ENCODE measurements at places on chromosomes 16 and 17.

- DNase-seq = peak; percentile 76
Measured at GRCh38 chr17:78828470-78829185, 12.0 kb downstream of the USP36 start.

GRCh38 chr16:68909099-68909733, 65.9 kb downstream of the TANGO6 start:
- DNase-seq = no peak

- no peak for DNase-seq
Measured at GRCh38 chr16:87201790-87202189, 115.4 kb downstream of the C16orf95 start.

- no peak for DNase-seq
Measured at GRCh38 chr17:80885947-80886582, 105.6 kb upstream of the CHMP6 start.

DNA sequence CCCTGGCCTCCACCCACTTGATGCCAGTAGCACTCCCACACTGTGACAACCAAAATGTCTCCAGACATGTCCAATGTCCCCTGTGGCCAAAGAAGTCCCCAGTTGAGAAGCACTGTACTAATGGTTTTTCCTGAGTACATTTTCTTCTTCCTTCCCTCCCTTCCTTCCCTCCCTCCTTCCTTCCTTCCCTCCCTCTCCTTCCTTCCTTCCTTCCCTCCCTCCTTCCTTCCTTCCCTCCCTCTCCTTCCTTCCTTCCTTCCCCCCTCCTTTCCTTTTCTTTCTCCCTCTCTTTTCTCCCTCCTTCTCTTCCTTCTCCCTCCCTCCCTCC, 76.7 kb upstream of the CDC42EP4 start:
- no peak for DNase-seq

GRCh38 chr16:8853611-8854010, 15.2 kb downstream of the CARHSP1 start:
- DNase-seq = no peak

DNA sequence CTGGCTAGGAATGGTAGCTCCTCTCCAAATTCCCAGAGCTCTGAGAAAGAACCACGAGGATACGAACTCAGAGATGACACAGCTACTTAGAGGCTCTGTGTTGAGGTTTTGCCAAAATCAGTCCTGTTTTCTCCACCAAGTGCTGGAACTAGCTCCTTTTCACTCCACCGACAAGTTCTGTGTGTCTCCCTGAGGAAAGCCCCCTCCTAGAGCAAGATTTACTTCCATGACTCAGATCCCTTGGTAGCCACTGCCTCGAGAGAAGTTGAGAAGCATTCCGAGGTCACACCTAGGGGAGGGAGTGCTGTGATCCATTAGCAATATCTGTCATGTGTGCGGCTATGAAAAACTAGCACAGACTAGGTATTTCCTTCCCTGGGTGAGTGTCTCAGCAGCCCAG, 30.6 kb downstream of the IL21R start:
- DNase-seq = no peak

DNA sequence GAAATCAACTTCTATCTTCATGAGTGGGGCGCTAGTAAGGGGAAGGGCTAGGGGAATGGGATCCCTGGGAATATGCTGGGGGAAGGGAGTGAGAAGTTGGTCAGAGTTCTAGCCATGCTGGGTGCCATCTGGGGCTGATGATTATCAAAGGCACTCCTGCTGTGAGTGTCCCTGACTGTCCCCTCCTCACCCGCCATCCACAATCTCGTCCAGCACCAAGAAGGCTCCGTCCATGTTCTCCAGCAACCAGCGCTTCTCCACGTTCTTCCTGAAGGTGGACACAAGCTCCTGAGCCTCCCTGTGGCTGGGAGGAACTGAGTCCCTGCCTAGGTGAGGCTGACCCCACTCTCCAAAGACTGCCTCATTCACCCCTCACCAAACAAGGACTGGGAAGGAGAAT, 5.6 kb downstream of the COPZ2 start:
- no peak for DNase-seq

GRCh38 chr17:76092526-76093413, 10.8 kb downstream of the EXOC7 start:
- no peak for DNase-seq

- no peak for DNase-seq
Measured at GRCh38 chr16:83310816-83311215, 497.0 kb upstream of the HSBP1 start.

- DNase-seq = no peak
Measured at GRCh38 chr17:7729816-7730215, 12.3 kb downstream of the DNAH2 start.

DNA sequence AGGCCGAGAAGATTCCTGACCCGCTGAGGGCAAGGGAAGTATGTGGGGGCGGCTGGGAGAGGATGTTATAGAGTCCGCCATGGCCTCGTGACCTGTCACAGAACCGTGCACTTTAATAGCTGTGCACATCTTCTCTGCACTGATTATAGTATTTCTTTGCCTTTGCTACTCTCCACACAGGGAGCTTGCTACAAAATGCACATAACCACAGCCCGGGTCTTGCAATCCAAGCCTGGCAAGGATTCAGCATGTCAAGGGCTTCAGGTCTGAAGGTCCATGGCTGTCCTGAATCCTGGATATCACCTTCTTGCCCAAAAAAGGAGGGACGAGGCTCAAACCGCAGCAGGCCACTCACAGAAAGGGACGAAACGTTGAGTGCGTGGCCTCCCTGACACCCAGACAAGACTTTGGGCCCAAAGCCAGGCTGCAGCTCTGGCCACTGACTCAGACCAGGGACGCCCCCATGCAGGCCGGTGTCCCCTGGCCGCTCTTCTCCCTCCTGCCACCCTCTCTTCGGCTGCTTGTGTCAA, 43.7 kb downstream of the USP22 start:
- DNase-seq = no peak

GRCh38 chr17:47192554-47192953, 3.5 kb upstream of the CDC27 start:
- DNase-seq = no peak

DNA sequence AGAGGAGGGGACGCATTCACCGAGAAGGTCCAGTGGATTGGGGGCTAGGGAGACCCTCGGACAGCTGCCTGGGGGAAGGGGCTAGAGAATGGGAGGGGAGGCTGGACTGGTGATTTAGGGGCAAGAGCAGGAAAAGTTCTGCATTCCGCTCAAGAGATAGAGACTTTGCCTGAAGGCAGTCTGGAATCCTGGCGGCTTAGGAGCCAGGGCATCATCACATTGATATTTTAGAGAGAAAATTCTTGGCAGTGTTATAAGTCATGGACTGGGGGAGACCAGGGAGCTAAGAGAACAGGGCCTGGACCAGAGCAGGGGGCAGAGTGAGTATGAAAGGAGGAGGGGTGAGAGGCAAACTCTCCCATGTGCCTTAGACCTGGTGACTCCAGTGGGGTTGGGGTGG, 35.8 kb downstream of the MSI2 start:
- DNase-seq = no peak

GRCh38 chr17:76996741-76997694, 128.8 kb downstream of the MGAT5B start:
- DNase-seq = no peak

GRCh38 chr16:83389751-83390150, 418.0 kb upstream of the HSBP1 start:
- DNase-seq = no peak

GRCh38 chr16:87707097-87707496, 58.7 kb downstream of the KLHDC4 start:
- DNase-seq = no peak

GRCh38 chr16:21626659-21627277, 25.6 kb downstream of the IGSF6 start:
- DNase-seq = no peak

- DNase-seq = no peak
Measured at GRCh38 chr16:27883576-27883975, 179.9 kb downstream of the GSG1L start.

DNA sequence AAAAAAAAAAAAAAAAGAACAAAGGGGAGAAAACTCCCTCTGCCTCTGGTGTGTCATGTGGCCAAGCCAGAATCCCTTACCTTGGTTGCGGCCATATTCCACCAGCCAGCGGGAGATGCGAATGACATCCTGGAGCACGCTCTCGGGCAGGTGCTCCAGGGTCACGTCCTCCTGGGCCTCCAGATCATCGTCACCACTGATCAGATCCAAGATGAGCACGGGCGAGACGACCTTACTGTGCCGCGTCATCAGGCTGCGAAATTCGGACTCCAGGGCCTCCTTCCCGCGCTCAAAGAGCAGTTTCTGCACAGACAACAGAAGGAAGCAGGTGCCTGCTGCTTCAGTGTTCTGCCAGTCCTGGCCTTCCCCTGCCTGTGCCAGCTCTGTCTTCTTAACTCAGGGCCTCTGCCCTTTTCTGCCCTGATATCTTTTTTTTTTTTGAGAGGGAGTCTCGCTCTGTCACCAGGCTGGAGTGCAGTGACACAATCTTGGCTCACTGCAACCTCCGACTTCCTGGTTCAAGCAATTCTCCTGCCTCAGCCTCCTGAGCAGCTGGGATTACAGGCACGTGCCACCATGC, 5.8 kb downstream of the EXOC7 start:
- DNase-seq = no peak

GRCh38 chr17:2892305-2892971, 96.2 kb downstream of the RAP1GAP2 start:
- peak; percentile 90 for DNase-seq

GRCh38 chr17:60819447-60820130, 141.9 kb downstream of the BCAS3 start:
- DNase-seq = no peak

DNA sequence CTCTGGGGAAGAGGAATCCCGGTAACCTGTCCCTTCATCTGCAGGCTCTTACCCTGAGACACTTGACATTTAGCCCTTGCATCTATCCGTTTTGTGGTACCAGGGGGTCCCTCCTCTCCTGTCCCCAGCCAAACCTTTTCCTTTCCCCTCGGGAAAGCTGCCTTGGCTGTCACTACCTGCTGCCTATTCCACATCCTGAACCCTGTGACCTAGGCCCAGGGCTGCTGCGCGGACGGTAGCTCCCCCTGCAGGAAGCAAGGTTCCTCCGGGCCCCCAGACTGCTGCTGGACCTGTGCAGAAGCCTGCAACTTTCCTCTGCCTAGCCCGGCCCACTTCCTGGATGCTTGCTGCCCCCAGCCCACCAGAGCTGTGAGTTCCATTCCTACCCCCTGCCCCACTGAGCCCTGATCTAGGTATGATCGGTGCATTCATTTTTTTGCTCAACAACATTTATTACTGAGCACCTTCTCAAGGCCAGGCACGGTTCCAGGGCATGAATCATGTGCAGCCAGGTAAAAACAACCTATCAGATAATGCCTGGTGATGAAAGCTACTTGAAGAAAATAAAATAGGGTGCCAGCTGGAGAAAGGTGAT, 10.5 kb upstream of the ALDOA start:
- DNase-seq = no peak

GRCh38 chr17:47295874-47296255, 27.9 kb upstream of the EFCAB13 start:
- DNase-seq = no peak

DNA sequence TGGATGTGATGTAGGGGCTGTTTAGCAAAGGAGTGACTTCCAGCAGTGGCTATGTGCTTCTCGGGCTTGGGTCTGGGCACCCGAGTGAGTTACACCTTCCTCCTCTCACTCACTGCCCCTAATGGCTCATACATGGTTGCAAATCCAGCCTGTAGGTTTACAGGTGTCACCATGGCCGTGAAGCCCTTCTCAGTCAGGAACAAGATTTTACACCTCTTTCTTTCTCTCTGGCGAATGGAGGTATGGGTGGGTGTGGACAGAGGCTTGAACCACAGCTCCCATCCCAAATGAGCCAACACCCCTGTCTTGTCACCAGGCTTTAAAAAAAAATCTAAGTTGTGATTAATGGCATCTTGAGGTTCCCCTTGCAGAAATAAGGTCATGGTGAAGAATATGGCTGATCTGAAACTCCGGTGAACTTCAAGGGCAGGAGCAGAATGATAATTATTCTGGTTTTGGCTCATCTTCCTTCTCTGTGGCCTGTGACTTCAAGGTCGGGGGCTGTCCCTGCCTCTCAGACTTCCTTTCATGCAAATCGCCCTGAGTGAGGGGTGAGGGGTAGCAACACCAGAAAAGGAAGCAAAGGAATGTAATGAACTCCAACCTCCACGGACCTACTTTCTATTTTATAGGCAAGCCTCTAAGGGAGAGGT, 331.2 kb downstream of the MAF start:
- no peak for DNase-seq

- DNase-seq = no peak
Measured at GRCh38 chr17:78789663-78790181, 7.6 kb upstream of the CYTH1 start.

GRCh38 chr17:74833501-74834377, 25.9 kb downstream of the GRIN2C start:
- no peak for DNase-seq

DNA sequence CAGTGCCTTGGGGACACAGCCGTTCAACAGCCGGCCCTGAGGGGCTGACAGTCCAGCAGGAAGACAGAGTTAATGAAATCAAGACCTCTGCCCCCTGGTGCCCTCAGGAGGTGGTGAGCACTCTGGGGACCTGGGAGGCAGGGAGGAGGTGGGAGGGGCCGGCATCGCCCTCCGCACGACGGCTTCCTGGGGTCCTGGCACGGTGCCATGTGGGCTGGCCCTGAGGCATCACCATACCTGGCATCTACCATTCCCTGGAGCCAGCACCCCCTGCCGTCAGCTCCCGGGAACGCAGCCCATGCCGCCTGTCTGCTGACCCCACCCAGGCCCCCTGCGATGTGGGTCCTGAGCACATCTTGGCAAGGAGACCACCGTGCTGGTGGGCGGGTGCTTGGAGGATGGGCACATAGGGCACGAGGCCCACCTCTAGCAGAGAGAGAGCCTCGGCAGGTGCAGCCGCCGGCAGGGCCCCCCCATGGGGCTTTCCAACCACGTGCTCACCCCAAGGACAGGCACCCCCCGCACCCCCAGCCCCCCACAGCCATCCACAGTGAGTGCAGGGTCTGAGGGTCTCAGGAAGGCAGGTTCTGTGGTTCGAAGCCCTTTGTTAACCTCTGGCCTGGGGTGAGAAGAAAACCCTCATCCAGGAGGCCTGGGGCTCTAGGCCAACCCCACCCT, 52.5 kb downstream of the ZFPM1 start:
- no peak for DNase-seq

- peak; percentile 76 for DNase-seq
Measured at GRCh38 chr17:2749784-2750181, 331 bp upstream of the CCDC92B start.

DNA sequence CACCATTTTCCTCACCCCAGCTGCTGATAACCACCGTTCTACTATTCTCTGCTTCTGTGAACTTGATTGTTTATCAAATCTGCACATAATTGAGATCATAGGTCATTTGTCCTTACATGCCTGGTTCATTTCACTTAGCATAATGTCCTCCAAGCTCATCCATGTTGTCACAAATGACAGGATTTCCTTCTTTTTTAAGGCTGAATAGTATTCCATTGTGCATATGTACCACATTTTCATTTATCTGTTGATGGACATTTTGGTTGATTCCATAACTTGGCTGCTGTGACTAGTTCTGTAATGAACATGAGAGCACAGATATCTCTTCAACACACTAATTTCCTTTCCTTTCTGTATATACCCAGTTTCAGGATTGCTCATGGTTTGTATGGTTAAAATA, 225.3 kb upstream of the TBX2 start:
- no peak for DNase-seq

All from RKO (cell line).